ENCODE measurements at places on chromosomes 7 and 10.

- DNase-seq = no peak
These were observed 83.8 kb downstream of the DLG5 start for GRCh38 chr10:77842652-77843212.

DNA sequence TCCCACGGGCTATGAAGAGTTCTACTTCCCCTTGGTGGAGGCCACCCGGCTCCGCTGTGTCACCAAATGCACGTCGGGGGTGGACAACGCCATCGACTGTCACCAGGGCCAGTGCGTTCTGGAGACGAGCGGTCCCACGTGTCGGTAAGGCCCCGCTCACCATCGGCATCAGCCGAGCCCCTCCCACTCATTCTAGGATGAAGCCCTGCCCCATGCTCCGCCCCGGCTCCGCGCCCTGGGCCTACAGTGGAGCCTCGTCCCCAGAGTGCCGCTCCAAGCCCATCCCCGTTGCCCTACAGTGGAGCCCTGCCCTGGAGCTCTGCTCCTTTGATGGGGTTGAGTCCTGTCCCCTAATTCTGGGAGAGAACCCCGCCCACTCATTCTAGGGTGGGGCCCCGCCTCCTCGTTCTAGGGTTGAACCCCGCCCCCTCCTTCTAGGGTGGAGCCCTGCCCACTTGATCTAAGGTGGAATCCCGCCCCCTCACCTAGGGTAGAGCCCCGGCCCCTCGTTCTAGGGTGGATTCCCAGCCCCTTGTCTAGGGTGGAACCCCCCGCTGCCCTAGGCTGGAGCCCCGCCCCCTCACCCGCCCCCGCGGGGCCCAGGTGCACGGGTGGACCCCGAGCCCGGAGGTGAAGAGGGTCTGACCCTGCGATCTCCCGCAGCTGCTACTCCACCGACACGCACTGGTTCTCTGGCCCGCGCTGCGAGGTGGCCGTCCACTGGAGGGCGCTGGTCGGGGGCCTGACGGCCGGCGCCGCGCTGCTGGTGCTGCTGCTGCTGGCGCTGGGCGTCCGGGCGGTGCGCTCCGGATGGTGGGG, 3.4 kb upstream of the MUC12 start:
- DNase-seq = no peak

DNA sequence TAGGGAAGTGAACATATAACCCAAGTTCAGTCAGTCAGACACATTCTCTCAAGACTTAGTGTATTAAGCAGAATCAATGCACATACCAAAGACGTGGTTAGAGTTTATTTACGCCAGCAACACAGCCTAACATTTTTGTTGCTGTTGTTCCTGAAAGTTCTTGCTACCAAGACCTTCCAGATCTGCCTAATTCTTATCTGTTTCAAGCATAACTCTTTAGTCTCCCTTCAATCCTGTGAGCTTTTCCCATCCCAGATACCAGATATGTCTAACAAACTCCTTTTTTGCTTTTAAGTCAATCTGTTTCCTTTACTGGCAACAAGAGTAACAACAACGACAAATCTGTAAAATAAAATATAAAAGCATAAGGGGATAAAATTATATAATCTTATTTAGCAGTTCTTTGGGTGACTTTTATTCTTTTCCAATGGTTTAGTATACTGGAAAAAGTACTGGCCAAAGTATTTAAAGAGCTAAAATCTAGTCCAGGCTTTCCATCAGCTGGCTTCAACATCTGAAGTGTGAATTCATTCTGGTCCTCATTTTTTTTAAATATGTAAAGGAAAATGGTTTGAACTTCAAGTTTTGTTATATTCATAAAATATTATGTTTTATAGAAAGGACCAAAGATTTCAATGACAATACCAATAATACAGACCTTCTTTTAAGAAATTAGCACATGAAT, 193.8 kb downstream of the IMMP2L start:
- no peak for DNase-seq

DNA sequence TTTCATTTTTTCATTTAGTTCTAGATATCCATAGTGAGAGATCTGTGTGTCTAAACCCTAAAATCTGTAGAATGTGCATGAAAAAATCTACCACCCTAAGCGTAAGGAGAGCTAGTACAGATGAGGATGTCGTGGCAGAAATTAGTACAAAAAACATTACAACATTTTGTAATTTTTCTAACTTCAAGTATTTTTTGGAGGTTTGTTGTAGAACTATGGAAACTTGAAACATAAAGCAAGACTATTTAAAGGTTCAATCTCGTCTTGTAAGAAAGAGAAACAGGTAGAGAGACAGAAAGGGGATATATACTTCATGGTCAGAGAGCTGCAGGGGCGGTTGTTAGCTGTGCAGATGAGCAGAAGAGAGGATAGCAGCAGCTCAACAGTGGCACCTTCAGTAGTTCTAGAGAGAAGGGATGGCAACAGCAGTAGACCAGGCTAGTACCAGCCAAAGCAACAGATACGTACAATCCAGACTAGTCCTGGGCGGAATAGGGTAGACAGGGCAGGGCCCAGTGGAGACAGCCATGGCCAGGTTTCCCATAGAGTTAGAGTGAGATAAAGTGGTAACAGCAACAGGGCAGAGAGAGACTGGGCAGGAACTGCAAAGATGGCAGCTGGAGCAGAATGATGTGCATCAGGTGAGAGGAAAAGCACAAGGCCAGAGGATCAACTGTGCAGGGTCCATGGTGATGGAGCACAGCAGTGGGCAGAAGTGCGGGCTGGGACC, 145.2 kb downstream of the FRMD4A start:
- DNase-seq = peak; percentile 84

DNA sequence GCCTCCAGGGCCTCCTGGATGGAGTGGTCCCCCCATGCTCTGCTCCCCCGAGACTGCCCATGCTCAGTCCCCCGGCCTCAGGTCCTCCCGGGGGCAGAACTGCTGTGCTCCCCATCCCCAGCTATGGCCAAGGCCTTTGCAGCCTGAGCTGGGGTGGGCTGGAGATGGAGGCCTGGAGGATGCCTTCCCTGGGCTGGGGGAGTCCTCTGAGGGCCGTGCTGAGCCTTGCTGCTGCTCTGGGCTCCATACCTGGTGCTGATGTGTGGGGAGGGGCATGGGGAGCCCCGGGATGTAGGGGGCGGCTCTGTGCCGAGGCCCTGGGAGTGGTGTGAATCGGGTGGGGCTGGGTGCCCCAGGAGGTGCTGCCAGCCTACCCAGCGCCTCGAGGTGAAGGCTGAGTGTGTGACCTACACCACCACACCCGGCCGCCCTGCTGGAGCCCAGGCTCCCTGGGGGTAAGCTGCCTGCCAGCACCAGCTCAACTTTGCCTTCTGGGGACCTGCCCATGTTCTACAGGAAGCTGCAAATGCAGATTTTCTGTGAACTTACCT, 109.5 kb downstream of the UNCX start:
- DNase-seq = no peak

DNA sequence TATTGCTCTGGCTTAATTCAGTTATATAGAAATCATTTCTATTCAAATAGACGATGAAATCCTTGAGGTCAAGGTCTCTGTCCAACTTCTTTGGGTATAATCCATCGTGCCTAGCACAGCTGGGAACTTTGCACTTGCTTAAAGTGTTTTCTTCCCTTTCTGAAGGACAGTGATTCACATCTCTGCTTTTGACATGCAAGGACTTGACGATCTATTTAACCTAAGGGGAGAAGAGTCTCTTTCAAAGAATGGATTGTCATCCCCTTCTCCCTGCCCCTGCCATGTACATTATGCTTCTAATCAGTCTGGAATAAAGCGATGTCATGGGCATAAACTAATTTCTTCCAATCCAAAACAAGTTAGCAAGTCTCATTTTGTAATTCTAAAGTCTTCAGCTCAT, 488.6 kb downstream of the KCNMA1 start:
- no peak for DNase-seq

DNA sequence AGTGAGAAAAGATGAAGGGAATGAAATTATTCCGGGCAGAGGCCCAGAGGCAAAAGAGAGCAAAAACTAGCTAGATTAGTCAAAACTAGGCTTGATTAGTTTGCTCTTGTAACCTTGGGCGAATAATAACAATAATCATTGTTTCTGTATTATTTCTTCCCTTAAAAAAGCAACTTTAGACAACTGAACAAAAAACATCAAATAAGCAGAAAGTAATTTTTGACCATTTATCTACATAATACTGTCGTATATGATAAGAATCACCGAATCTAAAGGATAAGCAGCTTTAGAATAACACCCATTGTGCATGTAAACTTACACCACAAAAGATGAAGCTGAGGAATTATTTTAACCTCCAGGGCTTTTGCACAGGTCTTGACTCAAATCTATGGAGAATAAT, 125.1 kb downstream of the TPK1 start:
- DNase-seq = no peak

DNA sequence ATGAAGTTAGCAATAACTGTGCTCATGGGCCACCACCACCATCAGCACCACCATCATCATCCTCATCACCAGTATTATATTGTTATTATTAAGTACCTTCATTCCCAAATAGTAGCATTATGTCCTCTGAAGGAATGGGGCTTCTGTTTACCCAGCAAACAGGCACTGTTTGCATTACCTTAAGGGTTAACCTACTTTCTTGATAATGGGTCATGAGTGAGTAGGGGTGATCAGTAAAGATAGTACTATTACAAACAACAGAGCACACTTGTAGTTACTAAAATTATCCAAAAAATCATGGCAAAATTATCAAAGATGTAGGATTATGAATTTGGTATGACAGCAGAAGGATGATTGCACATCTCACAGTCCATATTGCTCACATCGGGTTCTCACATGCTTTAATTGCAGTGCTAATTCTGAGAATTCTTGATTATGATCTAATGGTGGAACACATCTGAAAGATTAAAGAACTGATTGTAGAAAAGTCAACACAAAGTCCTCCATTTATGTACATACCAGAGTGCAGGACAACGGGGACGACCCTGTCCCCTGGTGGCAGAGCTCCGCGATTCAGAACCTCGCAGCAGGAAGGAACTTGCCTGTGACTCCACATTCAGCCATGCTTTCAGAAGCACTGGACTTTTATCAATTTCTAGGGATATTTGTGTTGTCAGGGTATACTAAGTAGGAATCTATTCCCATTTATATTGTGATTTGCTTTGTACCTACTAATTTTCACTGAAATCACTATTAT, 31.0 kb downstream of the PDE1C start:
- DNase-seq = peak; percentile 49

DNA sequence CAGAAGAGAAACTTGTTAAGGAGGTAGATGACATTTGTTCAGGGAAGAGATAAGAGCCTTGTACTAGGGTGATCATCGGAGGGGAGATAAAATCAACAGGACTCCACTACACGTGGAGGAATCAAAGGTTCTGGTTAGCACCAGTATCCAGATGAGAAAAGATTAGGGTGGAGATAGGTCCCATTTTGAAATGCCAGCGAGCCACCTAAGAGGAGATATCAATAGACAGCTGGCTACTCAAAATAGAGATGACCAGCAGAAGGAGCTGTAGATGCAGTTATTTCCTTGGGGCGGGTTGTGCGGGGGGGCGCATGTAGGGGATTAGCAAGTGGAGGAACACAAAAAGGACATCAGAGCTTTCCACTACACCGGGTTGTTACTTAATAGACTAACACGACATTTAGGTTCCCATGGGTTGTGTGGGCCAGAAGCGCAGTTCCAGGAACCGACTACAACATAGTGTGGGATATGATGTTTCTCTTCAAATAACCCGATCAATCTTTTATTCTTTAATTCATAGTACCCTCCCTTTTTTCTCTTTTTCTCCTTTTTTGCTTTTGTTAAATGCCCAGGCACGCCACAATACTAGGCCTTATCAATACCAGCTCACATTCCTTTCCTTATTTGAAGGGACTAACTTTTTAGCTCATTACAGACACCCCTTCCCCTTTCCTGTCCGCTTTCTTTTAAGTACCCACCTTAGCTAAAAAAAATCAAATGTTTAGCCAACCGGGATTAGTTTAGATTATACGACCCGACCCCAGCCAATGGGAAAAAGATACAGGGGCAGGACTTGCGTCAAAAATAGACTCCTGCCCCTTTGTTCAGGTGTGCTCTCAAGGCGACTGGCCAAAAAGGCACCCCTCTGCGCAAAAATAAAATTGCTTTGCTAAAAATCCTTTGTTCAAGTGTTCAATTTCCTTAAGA, 2.0 kb upstream of the KIF11 start:
- peak; percentile 43 for DNase-seq

GRCh38 chr7:150784120-150784736, 15.9 kb downstream of the TMEM176B start:
- DNase-seq = peak; percentile 96

- peak; percentile 70 for DNase-seq
These were observed 61.6 kb upstream of the BTRC start for GRCh38 chr10:101292194-101293006.

DNA sequence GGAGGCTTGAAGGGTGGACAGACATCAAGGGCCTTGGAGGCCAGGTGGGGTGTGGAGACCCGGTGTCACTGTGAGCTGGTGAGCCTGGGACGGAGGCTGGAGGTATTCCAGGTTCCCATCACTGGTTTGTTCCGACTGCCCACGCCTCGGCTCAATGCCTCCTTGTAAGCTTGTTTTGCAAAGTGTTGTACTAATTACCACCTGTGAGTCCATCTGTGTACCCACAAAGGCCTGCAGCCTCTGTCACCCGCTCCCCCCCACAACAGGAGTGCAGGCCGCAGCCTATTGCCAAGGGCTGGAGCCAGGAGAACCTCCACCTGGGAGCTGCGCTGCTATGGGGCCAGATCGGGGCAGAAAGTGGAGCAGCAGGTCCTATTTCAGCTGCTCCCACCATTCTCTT, 521.8 kb upstream of the DPP6 start:
- DNase-seq = no peak

- peak; percentile 71 for DNase-seq
These were observed 1.3 kb upstream of the RET start for GRCh38 chr10:43075612-43076003.

DNA sequence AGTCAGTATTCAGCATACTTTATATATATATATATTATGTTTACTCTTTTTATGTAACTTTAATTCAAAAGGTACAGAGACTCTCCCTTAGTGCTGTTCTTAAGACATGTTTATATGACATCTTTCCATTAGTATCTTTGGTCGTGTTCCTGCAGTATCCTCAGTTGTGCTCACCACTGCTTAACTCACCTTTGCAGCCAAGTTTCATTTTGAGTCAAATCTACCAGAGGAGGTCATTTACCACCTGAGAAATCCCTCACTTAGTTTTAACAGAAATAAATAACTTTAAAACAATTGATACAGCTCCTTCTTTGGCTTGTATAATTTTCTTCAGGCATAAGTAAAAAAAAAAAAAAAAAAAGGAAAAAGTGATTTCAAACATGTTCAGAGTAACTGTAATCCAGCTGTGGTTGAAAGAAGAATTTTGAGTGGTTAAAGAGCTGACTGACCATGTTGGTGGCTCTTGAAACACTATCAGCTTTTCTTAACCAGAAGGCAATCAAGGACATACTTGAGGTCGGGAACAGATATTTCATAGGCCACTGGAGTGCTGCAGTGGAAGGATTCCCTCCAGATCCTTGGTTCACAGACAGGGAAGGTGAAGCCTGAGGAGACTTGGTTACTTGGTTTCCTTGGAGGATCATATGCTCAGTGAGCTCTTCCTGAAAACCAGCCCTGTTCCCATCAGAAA, 116.8 kb downstream of the AUTS2 start:
- DNase-seq = no peak
